ENCODE measurements at places on chromosomes 2 and 18.
A peak's percentile ranks its signal among the peaks of the same experiment; 100 is the strongest.

GRCh38 chr18:30271716-30272115 is 770.8 kb downstream of the DSC3 start:
- no peaks in the 10 kb centered on the region for H3K4me1 ChIP-seq
- no peak for DNase-seq
- H3K36me3 ChIP-seq, result no peaks in the 10 kb centered on the region
- H3K27ac ChIP-seq, result no peak overlapping the region
- no peak overlapping the region for H3K4me3 ChIP-seq

DNA sequence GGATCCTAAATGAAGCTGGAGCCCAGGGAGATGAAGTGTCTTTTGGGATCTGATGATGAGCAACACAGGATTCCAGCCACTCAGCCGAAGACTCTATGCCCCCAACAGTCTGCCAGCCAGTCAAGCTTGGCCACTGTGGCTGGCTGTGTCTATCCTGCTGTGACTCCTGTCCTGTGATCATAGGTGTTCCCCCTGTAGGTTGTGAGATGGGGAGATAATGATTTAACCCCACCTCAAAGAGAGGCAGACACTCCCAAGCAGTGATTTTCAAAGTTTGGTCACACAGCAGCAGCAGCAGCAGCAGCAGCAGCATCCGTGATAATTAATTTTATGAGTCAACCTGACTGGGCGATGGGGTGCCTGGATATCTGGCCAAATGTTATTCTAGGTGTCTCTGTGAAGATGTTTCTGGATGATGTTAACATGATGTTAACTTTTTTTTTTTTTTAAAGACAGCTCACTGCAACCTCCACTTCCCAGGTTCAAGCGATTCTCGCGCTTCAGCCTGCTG is 21.4 kb upstream of the RHOB start:
- no peaks in the 10 kb centered on the region for H3K27me3 ChIP-seq
- H3K4me1 ChIP-seq, result peaks cover 7% of the 10 kb centered on the region
- no peaks in the 10 kb centered on the region for H3K36me3 ChIP-seq
- no peak for DNase-seq
- no peak overlapping the region for H3K27ac ChIP-seq

DNA sequence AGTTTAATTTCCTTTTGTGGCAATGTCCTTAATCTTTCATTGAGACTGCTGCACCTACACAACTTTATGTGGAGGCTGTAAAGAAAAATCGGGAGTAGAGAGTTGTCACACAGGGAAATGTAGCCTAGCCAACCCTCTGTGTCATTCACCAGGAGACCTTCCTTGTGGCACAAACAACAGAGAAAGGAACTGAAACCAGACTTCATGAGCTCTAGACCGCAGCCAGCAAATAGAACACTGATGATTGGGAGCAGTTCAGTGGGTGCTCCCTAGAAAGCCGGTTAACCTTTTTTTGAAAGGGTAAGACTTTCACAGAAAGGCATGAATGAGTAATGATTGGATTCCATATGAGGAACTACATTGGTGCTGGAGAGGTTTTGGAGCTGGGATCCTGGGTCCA is 1752.4 kb upstream of the CELF4 start:
- no peaks in the 10 kb centered on the region for H3K36me3 ChIP-seq
- H3K27me3 ChIP-seq, result no peaks in the 10 kb centered on the region

- no peaks in the 10 kb centered on the region for H3K4me1 ChIP-seq
- H3K36me3 ChIP-seq, result no peaks in the 10 kb centered on the region
- H3K4me3 ChIP-seq, result no peak overlapping the region
- H3K27me3 ChIP-seq, result no peaks in the 10 kb centered on the region
- DNase-seq, result no peak
Measured at GRCh38 chr2:192159736-192160135, 35.0 kb downstream of the TMEFF2 start.

- no peaks in the 10 kb centered on the region for H3K36me3 ChIP-seq
- H3K27ac ChIP-seq, result no peak overlapping the region
- DNase-seq, result no peak
- H3K4me3 ChIP-seq, result no peak overlapping the region
- H3K4me1 ChIP-seq, result no peaks in the 10 kb centered on the region
Measured at GRCh38 chr2:232476791-232477190, 10.8 kb downstream of the ECEL1 start.

GRCh38 chr2:17625446-17625845 is 85.0 kb downstream of the VSNL1 start:
- DNase-seq, result no peak
- H3K4me1 ChIP-seq, result no peaks in the 10 kb centered on the region
- H3K4me3 ChIP-seq, result no peak overlapping the region
- no peak overlapping the region for H3K27ac ChIP-seq

GRCh38 chr2:1716441-1716840 is 27.9 kb downstream of the PXDN start:
- H3K27ac ChIP-seq, result peak overlapping the region; percentile 5
- H3K27me3 ChIP-seq, result no peaks in the 10 kb centered on the region
- no peak for DNase-seq

- DNase-seq, result no peak
- no peak overlapping the region for H3K27ac ChIP-seq
- H3K36me3 ChIP-seq, result no peaks in the 10 kb centered on the region
- no peak overlapping the region for H3K4me3 ChIP-seq
- no peaks in the 10 kb centered on the region for H3K27me3 ChIP-seq
Measured at GRCh38 chr2:239577935-239578334, 177.1 kb upstream of the HDAC4 start.

- no peak for DNase-seq
- no peak overlapping the region for H3K4me3 ChIP-seq
- no peaks in the 10 kb centered on the region for H3K36me3 ChIP-seq
- no peak overlapping the region for H3K27ac ChIP-seq
Measured at GRCh38 chr2:74436848-74437695, 4.7 kb downstream of the RTKN start.

GRCh38 chr18:75090336-75090735 is 118.6 kb downstream of the PTGR3 start:
- H3K4me1 ChIP-seq, result no peaks in the 10 kb centered on the region
- H3K27ac ChIP-seq, result no peak overlapping the region
- H3K4me3 ChIP-seq, result no peak overlapping the region
- no peak for DNase-seq
- no peaks in the 10 kb centered on the region for H3K36me3 ChIP-seq

DNA sequence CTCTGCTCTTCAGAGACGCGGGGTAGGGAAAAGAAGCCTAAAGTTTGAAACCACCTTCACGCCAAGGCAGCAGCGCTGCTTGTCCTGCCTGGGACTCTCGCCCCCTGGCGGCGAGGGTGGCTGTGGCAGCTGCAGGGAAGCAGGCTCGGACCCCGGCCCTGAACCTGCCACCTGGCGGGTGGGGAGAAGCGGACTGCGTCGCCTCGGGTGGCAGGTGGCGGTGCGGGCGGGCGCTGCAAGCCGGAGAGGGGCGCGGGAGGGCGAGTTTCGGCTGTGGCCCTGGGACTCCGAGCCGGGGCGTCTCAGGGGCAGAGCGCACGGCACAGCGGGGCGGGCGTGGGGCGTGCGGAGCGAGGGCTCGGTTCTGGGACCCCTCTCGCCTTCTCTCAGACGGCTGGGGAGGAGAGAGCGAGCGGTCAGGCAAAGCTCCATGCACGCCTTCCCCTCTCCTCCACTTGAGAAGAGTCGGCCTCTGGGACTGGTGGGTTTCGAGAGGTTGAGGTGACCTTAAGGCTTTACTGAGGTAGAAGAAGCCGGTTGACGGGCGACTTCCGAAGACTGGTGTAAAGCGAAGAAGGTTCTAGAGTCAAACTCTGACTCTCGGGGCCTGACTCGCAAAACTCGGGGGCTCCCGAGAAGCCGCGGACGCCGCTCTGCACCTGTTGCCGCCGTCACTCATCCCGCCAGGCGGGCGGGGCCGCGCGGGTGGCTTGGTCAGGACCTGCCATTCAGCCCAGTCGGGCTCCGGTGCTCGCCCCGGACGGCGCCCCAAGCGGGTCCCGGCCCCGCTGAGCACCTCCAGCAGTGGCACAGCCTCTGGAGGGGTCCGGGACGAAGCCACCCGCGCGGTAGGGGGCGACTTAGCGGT is 1.1 kb upstream of the BOLL start:
- no peak for DNase-seq
- no peaks in the 10 kb centered on the region for H3K36me3 ChIP-seq
- peak overlapping the region; percentile 54 for H3K4me3 ChIP-seq

GRCh38 chr18:68186039-68186438 is 528.9 kb downstream of the TMX3 start:
- no peak for DNase-seq
- H3K27me3 ChIP-seq, result no peaks in the 10 kb centered on the region
- no peak overlapping the region for H3K4me3 ChIP-seq
- H3K36me3 ChIP-seq, result no peaks in the 10 kb centered on the region

GRCh38 chr2:160294339-160294803 is 94.3 kb upstream of the ITGB6 start:
- H3K36me3 ChIP-seq, result peaks cover 37% of the 10 kb centered on the region
- peaks cover 7% of the 10 kb centered on the region for H3K4me1 ChIP-seq
- DNase-seq, result no peak
- no peaks in the 10 kb centered on the region for H3K27me3 ChIP-seq
- no peak overlapping the region for H3K4me3 ChIP-seq
- H3K27ac ChIP-seq, result no peak overlapping the region

DNA sequence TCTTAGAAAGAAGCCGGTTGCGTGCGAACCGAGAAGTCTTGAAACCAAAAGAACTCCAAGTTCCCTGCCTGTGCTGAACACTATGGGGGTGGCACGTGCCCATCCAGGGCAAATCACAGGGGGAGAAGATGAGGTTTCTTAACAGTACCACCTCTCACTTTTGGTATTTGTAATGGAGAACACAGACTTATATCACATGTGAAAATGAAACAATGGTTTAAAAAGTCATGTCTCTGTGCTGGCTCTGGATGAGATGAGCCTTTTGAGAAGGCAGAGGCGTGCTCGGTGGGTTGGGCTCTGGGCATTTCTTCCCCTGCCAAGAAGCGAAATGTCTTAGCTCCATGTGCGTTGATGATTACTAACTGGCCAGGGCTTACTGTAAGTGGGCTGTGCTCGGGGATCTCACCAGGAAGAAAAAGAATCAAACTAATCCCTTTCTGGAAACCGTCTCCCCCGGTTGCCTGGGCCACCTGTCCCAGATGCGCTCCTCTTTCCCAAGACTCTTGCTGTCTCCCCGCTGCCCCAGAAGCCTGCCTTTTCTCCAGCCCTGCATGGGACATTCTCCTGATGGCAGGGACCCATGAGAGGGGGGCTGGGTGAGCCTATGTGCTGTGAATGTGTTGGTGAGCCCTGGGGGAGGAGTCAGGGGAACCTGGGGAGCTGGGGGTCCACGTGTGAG is 252.9 kb downstream of the PRKCE start:
- no peaks in the 10 kb centered on the region for H3K36me3 ChIP-seq
- H3K27ac ChIP-seq, result no peak overlapping the region
- H3K4me1 ChIP-seq, result peaks cover 22% of the 10 kb centered on the region
- DNase-seq, result no peak

DNA sequence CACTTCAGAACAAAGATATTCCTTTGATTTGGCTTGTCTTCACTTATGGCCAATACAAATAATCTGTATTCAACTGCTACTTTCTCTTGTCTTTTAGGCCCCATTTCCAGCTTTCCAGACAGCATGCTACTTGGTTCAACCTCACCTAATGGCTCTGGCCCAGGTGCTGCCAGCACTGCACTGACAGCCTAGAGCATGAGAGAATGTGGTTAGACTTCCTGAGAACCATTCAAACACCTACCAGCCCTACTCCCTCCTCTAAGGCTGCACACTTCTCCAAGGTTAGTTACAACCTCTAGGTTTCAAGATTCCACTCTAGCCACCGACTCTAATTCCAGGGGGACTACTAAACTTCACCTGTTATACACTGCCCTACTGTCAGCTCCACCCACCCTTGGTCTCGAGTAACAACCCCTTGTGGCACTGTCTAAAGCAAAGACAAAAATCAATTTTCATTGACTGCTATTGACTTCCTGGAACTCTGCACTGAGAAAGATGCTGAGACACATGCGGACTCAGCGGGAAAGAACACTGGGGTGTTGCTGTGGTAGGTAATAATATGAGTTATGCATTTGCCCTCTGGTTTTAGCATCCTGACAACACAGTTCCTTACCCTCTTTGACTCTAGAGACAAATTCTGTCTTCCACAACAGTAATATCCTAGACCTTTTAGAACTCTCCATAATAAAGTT is 38.2 kb downstream of the PLEKHM3 start:
- H3K36me3 ChIP-seq, result no peaks in the 10 kb centered on the region
- no peak for DNase-seq
- no peak overlapping the region for H3K4me3 ChIP-seq

DNA sequence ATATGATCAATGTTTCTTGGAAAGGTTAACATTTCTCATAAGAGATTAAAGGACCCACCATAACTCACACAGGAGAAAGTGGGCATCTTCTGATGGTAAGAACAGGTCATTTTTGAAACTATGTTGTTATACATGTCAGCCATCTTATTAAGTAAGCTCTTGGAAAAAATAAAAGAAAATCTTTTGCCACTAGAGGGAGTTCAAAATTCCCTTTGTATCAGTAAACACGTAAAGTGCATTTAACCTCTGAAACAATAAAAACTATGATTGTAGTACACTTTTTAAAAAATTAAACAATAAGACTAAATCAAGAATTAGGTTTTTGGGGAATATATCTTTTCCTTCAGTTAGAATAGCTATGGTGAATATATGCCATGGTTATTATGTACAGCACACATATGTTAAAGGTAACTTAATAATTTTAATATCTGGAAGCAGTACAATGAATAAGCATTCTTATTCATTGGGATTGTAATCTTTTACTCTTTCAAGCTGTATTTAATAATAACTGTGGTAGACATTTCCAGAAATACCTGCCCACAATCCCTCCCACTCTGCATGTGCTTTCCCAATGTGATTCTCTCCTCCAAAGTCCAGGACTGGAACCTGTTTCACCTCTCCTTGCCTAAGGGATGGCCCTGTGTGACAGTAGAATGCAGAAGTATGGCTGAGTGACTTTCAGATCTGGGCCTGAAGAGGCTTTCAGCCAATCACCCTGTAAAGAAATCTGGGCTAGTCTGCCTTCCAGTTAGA is 64.2 kb downstream of the RBMS1 start:
- DNase-seq, result peak; percentile 47
- H3K4me3 ChIP-seq, result no peak overlapping the region
- H3K36me3 ChIP-seq, result no peaks in the 10 kb centered on the region
- H3K27ac ChIP-seq, result peak overlapping the region; percentile 33

DNA sequence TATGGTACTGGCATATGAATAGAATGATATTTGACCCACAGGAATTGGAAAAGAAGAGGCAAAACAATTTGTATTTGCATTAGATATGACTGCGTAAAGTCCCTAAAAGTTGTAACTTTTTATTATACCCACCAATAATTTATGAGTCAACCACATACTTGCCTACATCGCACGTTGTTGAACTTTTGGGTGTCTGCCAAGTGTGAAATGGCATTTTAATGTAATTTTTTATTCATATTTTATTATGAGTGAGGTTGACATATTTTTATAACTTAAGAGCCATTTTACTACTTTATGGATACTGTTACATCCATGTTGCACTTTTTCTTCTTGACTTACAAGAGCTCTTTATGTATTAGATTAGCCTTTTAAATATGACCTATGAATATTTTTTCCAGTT is 4.6 kb downstream of the DSC2 start:
- H3K4me1 ChIP-seq, result no peaks in the 10 kb centered on the region
- no peak overlapping the region for H3K4me3 ChIP-seq
- H3K27me3 ChIP-seq, result peaks cover 31% of the 10 kb centered on the region
- DNase-seq, result no peak

GRCh38 chr2:58709687-58710354 is 468.7 kb upstream of the FANCL start:
- H3K4me1 ChIP-seq, result no peaks in the 10 kb centered on the region
- H3K27ac ChIP-seq, result no peak overlapping the region
- no peak overlapping the region for H3K4me3 ChIP-seq
- no peaks in the 10 kb centered on the region for H3K27me3 ChIP-seq
- H3K36me3 ChIP-seq, result no peaks in the 10 kb centered on the region
- DNase-seq, result no peak

Data from thymus (tissue), 14 donors.